Thyroid gland (tissue), 4 donors: ENCODE measurements at places on chromosomes 3 and 15.

DNA sequence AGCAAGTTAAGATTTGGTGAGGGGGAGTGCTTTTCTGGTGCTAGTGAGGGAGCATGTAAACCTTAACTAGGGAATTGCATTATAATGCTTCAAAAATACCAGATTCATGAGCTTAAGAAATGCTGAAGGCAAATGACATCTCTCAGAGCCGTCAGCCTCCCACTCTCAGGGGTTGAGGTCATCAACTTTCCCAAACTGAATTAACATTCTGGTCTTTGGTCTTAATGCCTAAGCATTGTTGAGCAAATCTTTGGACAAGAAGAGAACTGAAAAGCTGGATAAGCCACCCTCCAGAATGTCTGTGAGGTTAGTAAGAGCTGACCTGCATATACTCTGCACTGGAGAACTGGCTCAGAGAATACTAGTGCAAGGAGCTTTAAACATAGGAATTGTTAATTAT, 124.9 kb upstream of the GAP43 start:
- no peak for DNase-seq

- DNase-seq: peak; percentile 100
Measured at GRCh38 chr3:36992806-36993325, at the start of gene EPM2AIP1. Gene EPM2AIP1 (minus strand): TSS chr3:36993131. CDS start chr3:36993077, 54 bp downstream.

DNA sequence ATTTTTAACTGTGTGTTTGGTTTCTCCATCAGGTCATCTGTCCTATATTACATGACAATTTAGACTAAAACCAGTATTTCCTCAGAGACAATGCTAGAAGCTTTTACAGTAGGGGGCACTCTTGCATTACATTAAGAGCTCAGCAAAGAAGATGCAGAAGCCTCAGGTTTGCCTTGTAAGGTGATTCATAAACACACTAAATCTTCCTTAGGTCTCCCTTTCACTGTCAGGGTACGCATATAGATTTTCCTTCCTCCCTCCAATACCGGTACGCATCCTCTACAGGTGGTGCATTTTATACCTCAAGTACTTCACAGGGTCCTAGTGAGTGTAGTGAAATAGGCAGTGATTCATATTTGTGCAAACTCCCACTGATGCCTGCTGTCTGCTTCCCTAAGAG, 46.5 kb downstream of the CD86 start:
- no peak for DNase-seq

GRCh38 chr3:48552111-48552951, 4.3 kb downstream of the PFKFB4 start:
- peak; percentile 21 for DNase-seq

- no peak for DNase-seq
Measured at GRCh38 chr3:105375750-105376511, 9.2 kb downstream of the ALCAM start.

DNA sequence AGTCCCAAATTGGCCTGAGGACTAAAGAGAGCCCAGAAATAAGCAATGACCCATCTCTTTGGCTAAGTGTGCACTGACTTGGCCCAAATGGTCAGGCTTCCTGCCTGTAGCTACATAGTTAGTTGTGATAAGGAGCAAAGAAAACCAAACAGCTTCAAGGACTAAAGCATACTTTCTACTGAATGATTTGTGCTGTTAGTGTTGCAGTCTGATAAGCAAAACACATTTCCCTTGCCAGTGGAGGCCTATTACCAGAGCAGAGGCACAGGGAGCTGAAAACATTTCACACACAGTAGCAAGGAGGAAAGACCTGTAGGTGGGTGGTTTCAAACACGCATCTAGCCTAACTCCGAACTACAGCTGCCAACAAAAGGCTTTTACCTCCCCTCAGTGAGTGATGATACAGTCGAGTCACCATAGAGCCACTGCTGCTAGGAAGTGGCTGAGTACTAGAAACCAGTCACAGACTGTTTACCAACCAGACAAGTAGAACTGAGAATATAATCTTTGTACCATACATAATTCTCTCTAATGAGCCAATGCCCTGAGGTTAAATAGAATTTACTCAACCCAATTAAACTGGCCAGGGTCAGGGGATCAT, 222.3 kb upstream of the THBS1 start:
- DNase-seq: peak; percentile 59

GRCh38 chr3:74751775-74752174, 137.3 kb upstream of the CNTN3 start:
- no peak for DNase-seq

- DNase-seq: no peak
Measured at GRCh38 chr15:67180035-67180434, 74.4 kb downstream of the AAGAB start.

- DNase-seq: peak; percentile 65
Measured at GRCh38 chr3:52205727-52206372, 7.9 kb downstream of the ALAS1 start.

DNA sequence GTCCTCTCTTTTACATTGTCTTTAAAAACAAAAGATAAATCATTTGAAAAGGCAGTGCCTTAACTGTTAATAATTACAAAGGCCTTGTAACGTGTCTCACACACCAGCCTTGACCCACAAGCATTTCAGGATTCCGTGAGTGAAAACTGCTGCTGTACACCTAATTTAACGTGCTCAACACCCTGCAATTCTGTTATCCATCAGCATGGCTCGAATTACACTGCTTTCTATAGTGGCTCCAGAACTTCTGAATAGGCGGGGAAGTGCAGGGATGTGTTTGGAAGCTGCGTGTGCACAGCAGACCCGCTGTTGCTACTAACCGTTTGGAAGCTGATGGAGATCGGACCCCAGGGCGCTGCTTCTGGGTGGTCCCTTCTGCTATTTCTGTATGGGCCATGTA, 9.9 kb upstream of the ETFA start:
- no peak for DNase-seq

GRCh38 chr3:95750097-95750496, 1064.3 kb upstream of the EPHA6 start:
- no peak for DNase-seq

- DNase-seq: no peak
Measured at GRCh38 chr3:45181496-45181895, 35.3 kb upstream of the CDCP1 start.

GRCh38 chr3:133843634-133844033, 38.0 kb downstream of the SRPRB start:
- no peak for DNase-seq

- DNase-seq: no peak
Measured at GRCh38 chr3:65776494-65776893, 262.2 kb downstream of the MAGI1 start.

DNA sequence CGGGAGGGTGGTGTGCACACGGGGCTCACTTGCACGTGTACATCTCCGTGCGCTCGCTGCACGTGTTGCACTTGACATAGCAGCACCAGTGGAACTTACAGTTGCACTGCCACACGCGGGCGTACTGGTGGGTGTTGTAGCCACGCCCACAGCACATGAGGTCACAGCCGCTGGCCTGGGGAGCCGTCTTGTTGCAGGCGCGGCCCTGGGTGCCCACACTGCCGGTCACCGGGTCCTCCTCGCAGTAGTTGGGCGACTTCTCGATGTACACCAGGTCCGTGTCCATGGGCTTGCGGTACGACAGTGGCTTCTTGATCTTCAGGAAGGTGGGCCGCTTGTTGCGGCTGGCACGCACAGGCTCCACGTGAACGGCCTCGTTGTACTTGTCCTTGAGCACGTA, 61.0 kb downstream of the WNT7A start:
- no peak for DNase-seq

DNA sequence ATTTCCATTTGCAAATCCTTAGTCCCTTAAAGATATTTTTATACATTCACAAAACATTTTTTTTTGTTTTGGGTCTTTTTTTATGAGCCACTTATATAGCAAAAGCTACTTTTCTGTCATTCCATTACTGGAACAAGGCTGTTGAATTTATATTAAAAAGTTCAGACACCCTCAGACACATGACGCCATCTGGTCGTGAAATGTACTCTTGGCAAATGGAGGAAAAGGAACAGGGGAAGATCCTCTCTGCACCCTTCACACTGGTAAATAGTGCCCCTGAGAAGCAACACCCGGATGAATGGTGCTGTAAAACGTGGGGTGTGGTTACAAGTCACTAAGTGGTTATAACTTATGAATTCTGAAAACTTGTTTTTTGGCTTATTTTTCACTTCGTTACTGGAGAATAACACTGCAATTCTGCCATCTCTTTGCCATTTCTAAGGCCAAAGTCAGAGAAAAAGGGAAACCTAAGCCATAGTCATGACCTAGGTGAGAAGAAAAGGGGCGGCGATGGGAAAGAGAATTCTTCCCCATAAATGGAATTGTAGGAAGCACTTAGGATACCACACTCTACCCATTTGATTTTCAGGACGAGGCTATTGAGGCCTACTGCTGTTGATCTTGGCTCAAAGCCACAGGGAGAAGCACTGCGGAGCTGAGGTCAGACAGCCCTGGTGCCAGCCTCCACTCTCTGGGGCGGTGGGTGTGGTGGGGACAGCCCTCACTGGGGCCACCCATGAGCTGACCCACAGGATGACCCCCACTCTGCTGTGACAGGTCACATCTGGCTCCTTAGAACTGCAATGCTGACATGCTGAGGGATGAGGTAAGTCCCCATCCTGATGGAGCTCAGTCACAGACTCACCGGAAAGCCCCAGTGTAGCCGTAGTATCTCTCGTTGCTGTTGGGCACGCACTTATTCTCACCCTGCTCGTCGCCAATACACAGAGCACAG, 21.9 kb downstream of the LTF start:
- DNase-seq: no peak
